ENCODE measurements at places on chromosomes 12 and 14. TPM values are rescaled to one million over a fixed set of nuclear protein-coding genes. Genes with fewer than 3 reads are reported as not detected.

Gene SERPINA10
- not detected for polyA plus RNA-seq

Gene PRR4
- polyA plus RNA-seq: 4.0 TPM

- peaks cover 14% of the 10 kb centered on the region for H3K27me3 ChIP-seq
- no peak overlapping the region for H3K4me3 ChIP-seq
- H3K36me3 ChIP-seq: no peaks in the 10 kb centered on the region
- no peak overlapping the region for H3K27ac ChIP-seq
Measured at GRCh38 chr12:5083955-5084849, 40.5 kb downstream of the KCNA5 start.

- H3K4me3 ChIP-seq: no peak overlapping the region
- H3K4me1 ChIP-seq: peaks cover 6% of the 10 kb centered on the region
- no peak overlapping the region for H3K27ac ChIP-seq
- no peaks in the 10 kb centered on the region for H3K27me3 ChIP-seq
Measured at GRCh38 chr14:95248432-95248831, 71.3 kb downstream of the CLMN start.

DNA sequence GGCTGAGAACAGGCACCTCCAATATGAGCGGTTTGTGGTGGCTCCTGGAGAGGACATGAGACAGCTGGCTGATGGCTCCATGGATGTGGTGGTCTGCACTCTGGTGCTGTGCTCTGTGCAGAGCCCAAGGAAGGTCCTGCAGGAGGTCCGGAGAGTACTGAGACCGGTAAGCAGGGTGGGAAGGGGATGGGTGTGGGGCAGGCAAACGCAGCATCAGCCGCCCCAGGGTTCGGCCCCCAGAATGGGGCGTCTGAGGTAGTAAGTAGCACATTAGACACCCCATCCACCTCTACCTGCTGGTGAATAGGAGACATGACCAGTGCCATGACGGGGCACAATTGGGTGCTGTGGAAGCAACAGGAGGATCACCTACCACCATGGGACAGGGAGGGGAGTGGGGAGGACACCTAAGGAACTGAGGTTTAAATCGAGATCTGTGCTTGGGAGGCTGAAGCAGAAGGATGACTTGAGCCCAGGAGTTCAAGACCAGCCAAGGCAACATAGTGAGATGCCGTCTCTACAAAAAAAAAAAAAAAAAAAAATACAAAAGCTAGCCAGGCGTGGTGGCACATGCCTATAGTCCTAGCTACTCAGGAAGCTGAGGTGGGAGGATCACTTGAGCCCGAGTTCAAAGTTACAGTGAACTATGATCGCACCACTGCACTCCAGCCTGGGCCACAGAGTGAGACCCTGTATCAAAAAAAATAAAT is 25.5 kb downstream of the ITGA7 start:
- no peaks in the 10 kb centered on the region for H3K4me1 ChIP-seq
- no peak overlapping the region for H3K4me3 ChIP-seq
- DNase-seq: no peak
- H3K36me3 ChIP-seq: no peaks in the 10 kb centered on the region
- H3K27ac ChIP-seq: no peak overlapping the region

Measured in keratinocyte (primary cell).